ENCODE measurements at places on chromosomes 2 and 18.
A peak's percentile ranks its signal among the peaks of the same experiment; 100 is the strongest.

GRCh38 chr2:120550893-120551446, 184.7 kb upstream of the GLI2 start:
- DNase-seq: no peak

DNA sequence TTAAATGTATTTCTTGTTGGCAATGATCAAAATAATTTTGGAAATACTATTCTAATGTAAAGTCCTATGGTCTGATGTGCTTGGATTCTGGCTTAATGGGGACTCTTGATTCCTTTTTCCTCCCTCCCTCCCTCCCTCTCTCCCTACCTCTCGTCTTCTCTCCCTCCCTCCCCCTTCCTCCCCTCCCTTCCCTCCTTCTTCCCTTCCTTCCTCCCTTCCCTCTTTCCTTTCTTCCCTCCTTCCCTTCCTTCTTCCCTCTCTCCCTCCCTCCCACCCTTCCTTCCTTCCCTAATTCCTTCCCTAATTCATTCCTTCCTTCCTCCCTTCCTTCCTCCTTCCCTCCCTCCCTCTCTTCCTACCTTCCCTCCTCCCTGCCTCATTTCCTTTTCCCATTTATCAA, 19.9 kb upstream of the NCKAP5 start:
- no peak for DNase-seq

GRCh38 chr2:71991397-71991796, 156.3 kb downstream of the CYP26B1 start:
- no peak for DNase-seq

DNA sequence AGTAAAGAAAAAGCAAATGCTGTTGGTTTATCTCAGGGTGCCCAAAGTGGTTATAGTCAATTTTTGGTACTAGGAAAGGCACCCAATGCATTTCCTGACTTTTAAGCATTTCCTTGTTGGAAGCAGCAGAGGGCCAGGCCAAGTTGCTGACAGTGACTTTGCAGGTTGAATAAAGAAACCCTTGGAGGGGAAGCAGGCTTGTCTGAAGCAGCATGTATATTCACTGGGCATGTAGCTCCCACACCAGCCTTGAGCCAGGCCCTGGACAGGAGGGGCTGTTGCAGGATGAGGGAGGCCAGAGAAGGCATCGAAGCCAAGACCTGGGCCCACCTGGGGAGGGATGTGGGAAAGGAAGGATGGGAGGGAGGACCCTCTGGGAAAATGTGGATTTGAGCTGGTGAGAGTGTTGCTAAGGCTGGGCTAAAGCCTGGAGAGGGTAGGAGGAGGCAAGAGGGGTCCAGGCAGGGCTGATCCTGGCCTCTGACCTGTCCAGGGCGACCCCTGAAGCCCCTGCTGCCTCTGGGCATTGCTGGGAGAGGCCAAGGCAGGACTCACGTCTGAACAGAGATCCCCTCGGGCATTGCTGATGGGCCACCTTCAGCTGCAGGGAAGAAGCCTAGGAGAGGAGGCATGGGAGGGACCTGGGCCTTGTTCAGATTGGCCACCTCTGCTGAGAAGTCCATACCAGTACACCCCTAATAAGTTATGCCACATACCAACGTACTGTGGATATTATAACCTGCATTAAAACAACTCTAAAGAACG, 79.6 kb downstream of the STPG4 start:
- DNase-seq: no peak

GRCh38 chr2:173590276-173590861, 235.7 kb downstream of the CDCA7 start:
- no peak for DNase-seq

GRCh38 chr2:43136011-43136799, 90.2 kb downstream of the ZFP36L2 start:
- DNase-seq: no peak

- no peak for DNase-seq
Measured at GRCh38 chr2:173749315-173749714, 215.9 kb downstream of the SP3 start.

GRCh38 chr2:86485802-86486201, 44.6 kb downstream of the KDM3A start:
- no peak for DNase-seq

DNA sequence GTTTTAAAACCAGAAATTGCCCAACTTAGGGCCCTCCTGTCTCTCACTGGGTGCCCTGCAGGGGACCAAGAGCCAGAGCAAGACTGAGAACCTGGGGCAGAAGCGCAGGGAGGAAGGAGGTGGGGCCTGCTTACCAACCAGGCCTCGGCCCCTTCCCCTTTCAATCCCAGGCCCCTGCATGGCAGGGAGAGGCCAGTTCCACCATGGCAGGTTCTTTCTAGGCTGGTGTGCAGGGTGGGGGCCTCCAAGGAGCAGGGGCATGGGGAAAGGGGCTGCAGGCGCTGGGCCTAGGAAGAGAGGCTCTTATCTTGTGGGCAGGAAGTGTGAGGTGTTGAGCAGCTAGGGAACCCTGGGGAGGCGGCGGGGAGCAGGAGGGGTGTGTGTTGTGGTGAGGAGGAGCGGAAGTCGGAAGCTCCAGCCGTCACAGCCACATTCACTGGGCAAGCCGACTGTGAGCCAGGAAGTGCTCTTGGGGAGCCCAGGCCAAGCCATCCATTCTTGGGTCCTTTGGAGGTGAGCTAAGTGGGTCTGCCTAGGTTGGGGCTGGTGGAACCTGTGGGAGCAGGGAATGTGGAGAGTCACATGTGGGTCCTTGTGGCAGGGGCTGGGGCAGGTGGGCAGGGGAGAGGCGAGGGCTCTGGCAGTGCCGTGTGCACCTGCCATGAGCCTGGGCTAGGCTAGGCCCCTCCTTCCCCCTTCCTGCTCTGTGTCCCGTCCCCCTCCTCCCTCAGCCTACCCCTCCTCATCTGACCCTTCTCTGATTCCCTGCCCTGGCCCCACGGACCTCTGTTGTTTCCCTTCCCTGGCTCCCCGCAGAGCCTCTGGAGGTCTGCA, at the start of gene PSD4:
Gene PSD4, plus strand, starts transcription at position 430 of the 834 bp plus-strand sequence. CDS start 8,486 bp downstream, outside the sequence.
- peak; percentile 89 for DNase-seq

DNA sequence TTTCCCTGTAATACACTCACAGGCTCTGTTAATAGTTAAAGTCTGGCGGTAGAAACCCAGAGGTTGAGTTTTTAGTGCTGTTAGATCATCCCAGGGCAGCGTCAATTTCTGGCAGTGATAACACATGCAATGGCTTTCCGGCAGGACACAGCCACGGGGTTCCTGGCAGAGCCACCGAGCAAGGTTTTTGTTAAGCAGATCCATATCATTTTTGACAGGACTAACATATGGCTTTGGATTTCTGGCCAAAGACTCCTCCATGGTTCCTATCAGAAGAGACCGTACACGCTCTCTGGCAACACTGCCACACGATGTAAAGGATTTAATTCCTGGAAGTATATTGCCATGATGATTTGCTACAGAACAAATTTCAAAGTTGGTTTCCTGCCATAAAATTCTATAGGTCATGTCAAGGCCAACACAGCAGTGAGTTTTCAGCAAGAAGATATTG, 854.3 kb downstream of the LRRTM4 start:
- DNase-seq: no peak

- DNase-seq: no peak
Measured at GRCh38 chr2:10346929-10347561, 44.3 kb downstream of the HPCAL1 start.
